PC-3 (cell line): ENCODE measurements at places on chromosomes 7 and 10. TPM values are rescaled to one million over a fixed set of nuclear protein-coding genes. Genes with fewer than 3 reads are reported as not detected.

GPR15LG gene
- not detected in 2 replicates for total RNA-seq

UPK3BL2 gene
- total RNA-seq, result 22.5 and 25.7 TPM in 2 replicates

INSYN2A gene
- total RNA-seq, result not detected in 2 replicates

TFR2 gene
- not detected in 2 replicates for total RNA-seq

JCAD gene
- total RNA-seq, result 5.0 and 7.8 TPM in 2 replicates

GPC2 gene
- total RNA-seq, result 1.6 and 2.3 TPM in 2 replicates

PIK3AP1 gene
- total RNA-seq, result 3.7 and 4.7 TPM in 2 replicates

GRCh38 chr10:48996-49395 is at the start of gene TUBB8:
Gene TUBB8, minus strand, starts transcription at chr10:49296. Its CDS starts 58 bp downstream, at chr10:49238.
- no peak within 1 kb of the TSS for H3K27ac ChIP-seq
- DNase-seq, result no peak
- H3K4me3 ChIP-seq, result no peak within 1 kb of the TSS
- no peaks in the 10 kb centered on the region for H3K4me1 ChIP-seq

DNA sequence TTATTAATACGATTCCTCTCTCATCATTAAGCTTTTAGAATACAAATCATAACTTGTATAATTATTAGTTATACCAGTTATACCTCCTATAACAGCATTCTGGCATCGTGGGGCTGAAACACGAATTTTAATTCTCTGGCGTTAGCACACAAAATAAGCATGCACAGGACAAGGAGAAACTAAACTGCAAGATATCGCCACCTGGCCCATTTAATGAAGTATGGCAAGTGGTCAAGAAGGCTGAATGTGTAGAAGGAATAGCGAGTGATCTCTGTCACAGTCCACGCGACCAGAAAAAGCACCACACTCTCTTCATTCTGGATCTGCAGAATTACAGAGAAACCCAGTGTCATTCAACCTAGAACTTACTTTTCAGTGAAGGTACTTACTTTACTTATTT is 18.1 kb downstream of the HACD1 start:
- no peak overlapping the region for H3K4me3 ChIP-seq
- no peaks in the 10 kb centered on the region for H3K36me3 ChIP-seq
- no peaks in the 10 kb centered on the region for H3K27me3 ChIP-seq
- no peaks in the 10 kb centered on the region for H3K4me1 ChIP-seq

DNA sequence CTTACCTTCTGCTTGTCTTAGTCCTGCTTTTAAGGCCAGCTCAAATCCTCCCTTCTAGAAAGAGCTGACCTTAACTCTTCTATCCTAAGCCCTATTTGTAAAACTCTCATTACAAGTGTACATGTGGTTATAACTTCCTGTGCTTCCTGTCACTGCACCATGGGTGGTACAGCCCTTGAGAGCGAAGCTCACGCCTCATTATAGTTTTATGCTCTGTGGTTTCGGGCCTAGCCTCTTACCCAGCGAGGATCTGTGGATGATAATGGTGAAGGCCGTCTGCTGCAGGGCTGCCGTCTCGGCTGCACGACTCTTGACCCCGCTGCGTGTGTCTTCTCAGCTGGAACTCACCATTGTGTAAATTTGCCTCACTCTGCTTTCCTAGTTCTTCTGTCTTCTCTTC is 74.6 kb downstream of the CUL1 start:
- H3K4me3 ChIP-seq, result no peak overlapping the region
- no peak for DNase-seq
- H3K27me3 ChIP-seq, result no peaks in the 10 kb centered on the region
- peak overlapping the region; percentile 57 for H3K27ac ChIP-seq
- peaks cover 29% of the 10 kb centered on the region for H3K36me3 ChIP-seq
- peaks cover 17% of the 10 kb centered on the region for H3K4me1 ChIP-seq

- peak overlapping the region; percentile 97 for H3K4me3 ChIP-seq
- H3K27ac ChIP-seq, result peak overlapping the region; percentile 84
- H3K27me3 ChIP-seq, result no peaks in the 10 kb centered on the region
- H3K36me3 ChIP-seq, result no peaks in the 10 kb centered on the region; the same call in 1 of the 2 replicates
- H3K4me1 ChIP-seq, result peaks cover 47% of the 10 kb centered on the region
- DNase-seq, result peak; percentile 55
These were observed 1.8 kb downstream of the BRI3 start for GRCh38 chr7:98283127-98283886.

GRCh38 chr10:130418731-130419130 is 282.5 kb downstream of the GLRX3 start:
- H3K4me3 ChIP-seq, result no peak overlapping the region
- H3K36me3 ChIP-seq, result no peaks in the 10 kb centered on the region
- H3K27ac ChIP-seq, result no peak overlapping the region
- no peak for DNase-seq
- no peaks in the 10 kb centered on the region for H3K27me3 ChIP-seq

DNA sequence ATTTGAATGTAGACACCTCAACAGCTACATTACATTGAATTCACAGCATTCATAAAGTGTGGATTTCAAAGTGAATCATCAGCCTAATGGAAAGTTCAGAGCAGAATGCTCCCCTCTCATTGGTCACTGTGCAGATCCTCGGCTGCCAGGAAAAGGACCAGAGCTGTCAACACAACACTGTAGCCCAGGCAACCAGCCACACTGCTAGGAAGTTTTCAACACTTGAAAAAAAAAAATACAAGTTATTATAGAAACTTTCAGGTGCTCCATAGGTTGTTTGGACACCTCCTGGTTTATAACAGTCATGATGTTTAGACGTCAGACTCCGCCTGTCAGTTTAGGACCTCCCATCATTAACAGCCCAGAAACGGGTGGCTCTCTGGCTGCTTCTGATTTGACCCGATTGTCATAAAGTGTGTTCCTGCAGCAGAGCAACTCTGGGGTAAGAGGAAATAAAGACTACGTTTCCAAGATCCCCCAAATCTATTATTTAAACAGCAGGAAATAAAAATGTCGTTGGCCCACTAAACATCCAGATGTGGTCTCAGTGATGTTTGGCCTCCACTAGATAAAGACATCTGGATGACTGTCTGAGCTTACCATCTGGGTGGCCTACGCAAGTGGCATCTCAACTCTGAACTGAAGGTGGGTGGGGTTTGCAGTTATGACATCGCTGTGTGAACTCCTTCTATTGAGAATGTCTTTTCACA is 117.4 kb downstream of the CABCOCO1 start:
- H3K36me3 ChIP-seq, result no peaks in the 10 kb centered on the region
- no peak overlapping the region for H3K27ac ChIP-seq
- H3K4me1 ChIP-seq, result peaks cover 24% of the 10 kb centered on the region

- no peaks in the 10 kb centered on the region for H3K36me3 ChIP-seq
- H3K27me3 ChIP-seq, result no peaks in the 10 kb centered on the region
- H3K4me1 ChIP-seq, result 0 out of 2 replicates have a peak, but pooled peaks cover 6% of the 10 kb centered on the region
- no peak overlapping the region for H3K4me3 ChIP-seq
- DNase-seq, result no peak
- H3K27ac ChIP-seq, result no peak overlapping the region
These were observed 4.8 kb upstream of the LSM8 start for GRCh38 chr7:118179191-118179590.

GRCh38 chr7:155665957-155666287 is 21.5 kb downstream of the RBM33 start:
- peaks cover 20% of the 10 kb centered on the region for H3K4me1 ChIP-seq
- H3K4me3 ChIP-seq, result no peak overlapping the region
- H3K27me3 ChIP-seq, result no peaks in the 10 kb centered on the region
- peaks cover 6% of the 10 kb centered on the region; the same call in 1 of the 2 replicates for H3K36me3 ChIP-seq
- H3K27ac ChIP-seq, result peak overlapping the region; percentile 54
- peak; percentile 78 for DNase-seq

DNA sequence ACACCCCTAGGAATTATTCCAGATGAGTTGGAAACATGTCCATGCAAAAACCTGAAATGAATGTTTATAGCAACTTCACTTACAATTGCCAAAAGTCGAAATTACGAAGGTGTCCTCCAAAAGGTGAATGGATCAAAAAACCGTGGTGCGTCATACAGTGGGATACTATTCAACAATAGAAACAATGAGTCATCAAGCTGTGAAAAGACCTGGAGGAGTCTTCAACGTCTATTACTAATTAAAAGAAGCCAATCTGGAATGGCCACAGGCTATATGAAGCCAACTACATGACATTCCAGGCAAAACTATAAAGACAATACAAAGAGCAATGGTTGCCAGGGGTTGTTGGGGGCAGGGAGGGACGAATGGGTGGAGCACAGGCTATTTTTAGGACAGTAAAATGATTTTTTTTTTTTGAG is 12.6 kb upstream of the PPP2R2D start:
- no peaks in the 10 kb centered on the region for H3K27me3 ChIP-seq
- H3K4me1 ChIP-seq, result peaks cover 16% of the 10 kb centered on the region
- H3K4me3 ChIP-seq, result no peak overlapping the region
- peak; percentile 88 for DNase-seq
- no peaks in the 10 kb centered on the region for H3K36me3 ChIP-seq
- peak overlapping the region; percentile 60 for H3K27ac ChIP-seq

DNA sequence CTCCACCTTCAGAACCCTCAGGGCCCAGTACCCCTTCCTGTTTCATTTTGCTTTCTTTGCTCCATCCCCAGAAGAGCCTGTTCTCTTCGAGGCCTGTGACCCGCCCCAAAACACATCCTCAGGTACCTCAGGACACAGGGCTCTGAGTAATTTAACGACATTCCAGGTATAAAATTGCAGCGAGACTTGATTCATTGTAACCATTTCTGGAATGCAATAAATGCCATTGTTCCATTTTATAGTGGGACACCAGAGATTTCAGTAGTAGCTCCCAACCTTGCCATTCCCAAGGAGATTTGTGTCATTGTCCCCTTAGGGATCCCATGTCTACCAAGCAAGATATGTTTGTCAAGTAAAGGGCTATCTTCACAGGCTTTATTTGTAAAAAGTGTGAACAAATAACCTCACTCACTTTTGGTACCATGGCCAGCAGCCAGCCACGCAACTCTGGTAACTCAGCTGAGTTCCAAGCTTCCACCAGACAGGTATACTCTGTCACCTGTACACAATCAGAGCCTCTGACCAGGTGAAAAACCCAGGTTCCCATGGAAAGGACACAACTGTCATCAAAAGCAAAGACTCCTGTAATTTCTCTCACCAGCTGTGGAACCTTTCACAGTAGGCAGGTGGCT is 441.3 kb downstream of the PLXNA4 start:
- no peaks in the 10 kb centered on the region for H3K27me3 ChIP-seq
- H3K27ac ChIP-seq, result no peak overlapping the region
- DNase-seq, result peak; percentile 63
- peaks cover 36% of the 10 kb centered on the region for H3K4me1 ChIP-seq
- H3K36me3 ChIP-seq, result no peaks in the 10 kb centered on the region
- no peak overlapping the region for H3K4me3 ChIP-seq

- DNase-seq, result no peak
- no peaks in the 10 kb centered on the region for H3K36me3 ChIP-seq
- no peaks in the 10 kb centered on the region for H3K27me3 ChIP-seq
- peaks cover 26% of the 10 kb centered on the region for H3K4me1 ChIP-seq
- no peak overlapping the region for H3K4me3 ChIP-seq
These were observed 71.6 kb upstream of the CTBP2 start for GRCh38 chr10:125231813-125232475.

DNA sequence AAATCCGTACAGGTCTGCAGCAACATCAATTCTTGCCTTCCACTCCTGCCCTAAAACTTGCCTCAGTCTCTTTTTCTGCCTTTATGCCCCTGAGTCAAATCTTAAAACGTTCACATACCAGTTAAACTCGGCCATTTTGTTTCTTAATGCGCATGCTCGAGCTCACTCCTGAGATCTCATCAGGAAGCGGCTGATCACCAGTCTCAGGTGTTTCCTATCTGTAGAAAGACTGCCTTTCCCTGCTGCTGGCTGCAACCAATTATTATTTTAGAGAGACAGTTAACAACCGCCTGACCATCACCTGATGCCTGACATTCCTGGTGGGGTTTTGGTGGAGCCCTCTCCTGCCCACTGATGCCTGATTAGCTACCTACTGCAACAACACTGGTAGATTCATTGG is 70.2 kb upstream of the TMEM140 start:
- H3K36me3 ChIP-seq, result no peaks in the 10 kb centered on the region
- H3K4me1 ChIP-seq, result no peaks in the 10 kb centered on the region
- peaks cover 30% of the 10 kb centered on the region for H3K27me3 ChIP-seq
- no peak overlapping the region for H3K4me3 ChIP-seq

- H3K27ac ChIP-seq, result no peak overlapping the region
- DNase-seq, result no peak
- no peaks in the 10 kb centered on the region for H3K36me3 ChIP-seq
These were observed 25.8 kb downstream of the TACC2 start for GRCh38 chr10:122014652-122015248.

DNA sequence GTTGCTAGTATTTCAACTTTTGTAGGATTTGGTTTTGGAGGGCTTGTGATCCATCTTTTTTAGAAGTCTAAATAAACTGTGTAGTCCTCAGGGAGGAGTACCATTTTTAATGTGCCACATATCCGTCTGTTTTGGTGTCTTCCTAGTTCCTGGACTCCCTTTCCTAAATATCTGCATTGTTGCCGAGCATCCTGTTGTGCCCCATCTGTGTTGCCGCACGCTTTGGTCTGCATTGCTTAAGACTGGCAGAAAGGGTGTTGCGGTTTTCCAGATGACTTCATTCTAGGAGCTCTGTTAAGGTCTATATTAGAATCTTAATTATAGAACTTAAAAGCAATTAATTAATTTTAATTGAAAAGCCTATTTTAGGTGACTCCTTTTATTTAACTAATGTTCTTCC is 49.4 kb downstream of the RBM33 start:
- no peaks in the 10 kb centered on the region for H3K27me3 ChIP-seq
- no peak overlapping the region for H3K4me3 ChIP-seq
- H3K36me3 ChIP-seq, result no peaks in the 10 kb centered on the region
- H3K4me1 ChIP-seq, result no peaks in the 10 kb centered on the region

DNA sequence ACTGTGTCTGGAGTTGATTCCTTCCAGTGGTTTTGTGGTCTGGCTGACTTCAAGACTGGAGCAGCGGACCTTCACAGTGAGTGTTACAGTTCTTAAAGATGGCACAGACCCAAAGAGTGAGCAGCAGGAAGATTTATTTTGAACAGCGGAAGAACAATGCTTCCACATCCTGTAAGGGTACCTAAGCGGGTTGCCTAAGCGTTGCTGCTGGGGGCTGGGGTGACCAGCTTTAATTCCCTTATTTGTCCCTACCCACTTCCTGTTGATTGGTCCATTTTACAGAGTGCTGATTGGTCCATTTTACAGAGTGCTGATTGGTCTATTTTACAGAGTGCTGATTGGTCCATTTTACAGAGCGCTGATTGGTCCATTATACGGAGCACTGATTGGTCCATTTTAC is 13.2 kb downstream of the AKR1B15 start:
- DNase-seq, result peak; percentile 48
- peaks cover 57% of the 10 kb centered on the region for H3K4me1 ChIP-seq
- H3K4me3 ChIP-seq, result no peak overlapping the region
- no peaks in the 10 kb centered on the region for H3K27me3 ChIP-seq
- no peaks in the 10 kb centered on the region for H3K36me3 ChIP-seq

DNA sequence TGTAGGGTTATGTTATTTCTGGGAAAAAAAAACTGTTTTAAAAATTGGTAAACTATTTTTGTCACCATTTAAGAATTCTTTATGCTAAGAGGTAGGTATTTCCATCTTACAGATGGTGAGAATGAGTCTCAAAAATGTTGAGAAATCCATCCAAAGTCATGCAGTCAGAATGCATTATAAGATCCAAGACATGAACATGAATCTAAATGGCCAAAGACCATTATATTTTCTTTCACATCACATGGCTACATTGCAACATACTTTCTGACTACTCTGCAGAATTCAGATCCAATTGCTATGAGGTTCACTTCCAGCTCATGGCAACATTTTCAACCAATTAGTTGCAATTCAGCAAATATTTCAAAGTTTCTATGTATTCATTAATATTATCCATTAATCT is 181.2 kb downstream of the TWIST1 start:
- H3K4me1 ChIP-seq, result no peaks in the 10 kb centered on the region
- H3K36me3 ChIP-seq, result no peaks in the 10 kb centered on the region
- H3K27ac ChIP-seq, result no peak overlapping the region
- H3K27me3 ChIP-seq, result no peaks in the 10 kb centered on the region
- no peak for DNase-seq
- H3K4me3 ChIP-seq, result no peak overlapping the region
